Tibial nerve (tissue), 4 donors: ENCODE measurements at places on chromosomes 3 and 15. TPM values are rescaled to one million over a fixed set of nuclear protein-coding genes. Genes with fewer than 3 reads are reported as not detected.

GRCh38 chr3:159724627-159725026 lies 264.0 kb upstream of the IL12A start:
- H3K4me3 ChIP-seq = no peak overlapping the region
- H3K27me3 ChIP-seq = no peaks in the 10 kb centered on the region
- no peaks in the 10 kb centered on the region for H3K4me1 ChIP-seq
- H3K36me3 ChIP-seq = no peaks in the 10 kb centered on the region
- H3K27ac ChIP-seq = no peak overlapping the region

PIERCE2 gene
- not detected for total RNA-seq

DNA sequence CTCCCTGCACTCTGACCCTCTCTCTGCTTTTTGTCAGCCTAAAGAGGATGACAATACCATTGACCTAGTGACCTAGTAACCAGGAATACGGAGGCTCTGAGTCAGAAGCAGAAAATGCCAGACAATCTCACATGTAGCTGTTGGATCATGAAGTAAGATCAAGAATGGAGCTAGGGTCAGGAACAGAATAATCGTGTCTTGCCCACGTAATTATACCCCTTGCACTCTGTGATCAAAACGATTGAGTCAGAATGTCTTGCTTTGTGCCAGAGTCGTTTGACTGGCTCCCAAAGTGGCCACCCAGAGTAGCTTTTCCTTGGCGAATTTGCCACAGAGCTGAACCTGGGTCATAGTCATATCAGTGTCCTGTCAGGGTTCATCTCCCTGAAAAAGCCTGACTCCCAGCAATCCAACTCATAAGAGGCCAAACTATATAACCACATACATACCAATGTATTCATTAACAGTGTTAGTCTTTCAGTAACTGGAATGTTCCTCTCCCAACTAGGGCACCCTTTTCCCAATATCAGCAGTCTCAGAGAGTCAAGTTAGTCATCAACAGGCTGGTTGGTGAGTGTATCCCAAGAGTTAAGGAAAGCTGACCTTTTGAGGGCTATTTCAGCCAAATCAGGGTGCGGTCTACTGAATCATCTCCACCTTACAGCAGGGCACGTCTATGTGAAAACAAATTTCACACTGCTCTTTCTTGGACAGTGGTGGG lies 5.0 kb upstream of the CDV3 start:
- no peaks in the 10 kb centered on the region for H3K27me3 ChIP-seq
- no peak overlapping the region for H3K4me3 ChIP-seq
- no peaks in the 10 kb centered on the region for H3K36me3 ChIP-seq
- H3K27ac ChIP-seq = peak overlapping the region; percentile 78
- H3K4me1 ChIP-seq = peaks cover 35% of the 10 kb centered on the region

GRCh38 chr3:84184937-84185336 lies 773.9 kb upstream of the CADM2 start:
- no peak overlapping the region for H3K27ac ChIP-seq
- no peaks in the 10 kb centered on the region for H3K4me1 ChIP-seq
- no peaks in the 10 kb centered on the region for H3K27me3 ChIP-seq
- H3K36me3 ChIP-seq = no peaks in the 10 kb centered on the region
- no peak overlapping the region for H3K4me3 ChIP-seq

DNA sequence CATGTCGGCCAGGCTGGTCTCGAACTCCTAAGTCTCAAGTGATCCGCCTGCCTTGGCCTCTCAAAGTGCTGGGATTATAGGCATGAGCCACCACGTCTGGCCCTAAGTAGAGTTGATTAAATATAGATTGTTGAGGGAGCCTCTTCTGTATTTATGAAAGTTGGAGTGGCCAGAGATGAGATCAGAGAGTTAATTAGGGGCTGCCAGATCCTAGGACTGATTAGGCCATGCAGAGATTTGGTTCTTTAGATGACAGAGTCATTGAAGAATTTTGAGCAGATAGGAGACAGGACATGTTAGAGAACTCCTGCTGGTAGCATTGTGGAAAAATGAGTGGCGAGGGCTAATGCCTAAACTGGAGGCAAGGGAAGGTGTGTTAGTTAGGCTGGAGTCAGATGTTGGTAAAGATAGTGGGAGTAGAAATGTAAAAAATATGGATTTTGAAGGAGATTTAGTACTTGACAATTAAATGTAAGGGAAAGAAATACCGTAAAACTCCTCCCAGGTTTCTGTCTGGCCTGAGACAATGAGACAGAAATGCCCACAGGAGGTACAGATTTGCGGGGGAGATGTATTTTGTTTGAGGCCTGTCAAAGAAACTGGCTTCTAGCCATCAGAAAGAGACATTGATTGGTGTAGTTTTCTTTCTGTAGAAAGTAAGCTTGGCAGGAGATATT lies 23.4 kb downstream of the SACM1L start:
- no peak overlapping the region for H3K4me3 ChIP-seq
- H3K27me3 ChIP-seq = no peaks in the 10 kb centered on the region
- DNase-seq = no peak
- peaks cover 2% of the 10 kb centered on the region for H3K36me3 ChIP-seq

- H3K4me1 ChIP-seq = no peaks in the 10 kb centered on the region
- no peak overlapping the region for H3K4me3 ChIP-seq
- no peak overlapping the region for H3K27ac ChIP-seq
- peak; percentile 39 for DNase-seq
These were observed 21.5 kb downstream of the SSUH2 start for GRCh38 chr3:8622873-8623691.

DNA sequence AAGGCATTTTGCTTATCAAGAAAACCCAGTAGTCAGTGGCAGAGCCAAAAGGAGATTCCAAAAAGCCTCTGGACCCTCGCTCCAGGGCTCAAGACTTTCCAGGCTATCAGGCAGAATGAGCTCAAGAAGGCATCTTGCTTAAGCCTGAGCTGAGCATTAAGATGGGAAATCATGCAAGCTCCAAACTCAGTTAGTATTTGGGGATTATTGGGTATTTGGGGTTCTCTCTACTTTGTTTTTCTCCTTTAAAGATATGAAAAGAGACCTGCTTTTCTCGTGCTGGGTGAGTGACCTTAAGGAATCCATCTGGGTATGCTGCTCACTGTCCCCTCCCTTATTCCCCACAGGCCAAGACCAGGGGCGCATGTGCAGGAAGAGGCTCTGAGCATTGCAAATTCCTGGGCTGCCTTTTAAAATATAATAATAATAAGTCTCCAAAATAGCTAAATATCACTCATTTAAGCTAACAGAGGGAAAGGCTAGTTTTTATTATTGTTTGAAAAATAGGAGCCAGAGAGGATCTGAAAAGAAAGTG lies 75.4 kb upstream of the HACD2 start:
- no peaks in the 10 kb centered on the region for H3K36me3 ChIP-seq
- H3K4me3 ChIP-seq = no peak overlapping the region
- DNase-seq = no peak
- H3K27ac ChIP-seq = peak overlapping the region; percentile 87

GRCh38 chr3:53821631-53822121 lies 24.5 kb downstream of the CHDH start:
- DNase-seq = no peak
- H3K27ac ChIP-seq = no peak overlapping the region
- no peaks in the 10 kb centered on the region for H3K27me3 ChIP-seq
- no peak overlapping the region for H3K4me3 ChIP-seq

GRCh38 chr15:25544076-25544475 lies 105.3 kb upstream of the UBE3A start:
- H3K4me3 ChIP-seq = no peak overlapping the region
- H3K27me3 ChIP-seq = no peaks in the 10 kb centered on the region
- H3K27ac ChIP-seq = no peak overlapping the region
- DNase-seq = no peak
- H3K36me3 ChIP-seq = no peaks in the 10 kb centered on the region
- no peaks in the 10 kb centered on the region for H3K4me1 ChIP-seq

GJD2 gene
- not detected for total RNA-seq

DNA sequence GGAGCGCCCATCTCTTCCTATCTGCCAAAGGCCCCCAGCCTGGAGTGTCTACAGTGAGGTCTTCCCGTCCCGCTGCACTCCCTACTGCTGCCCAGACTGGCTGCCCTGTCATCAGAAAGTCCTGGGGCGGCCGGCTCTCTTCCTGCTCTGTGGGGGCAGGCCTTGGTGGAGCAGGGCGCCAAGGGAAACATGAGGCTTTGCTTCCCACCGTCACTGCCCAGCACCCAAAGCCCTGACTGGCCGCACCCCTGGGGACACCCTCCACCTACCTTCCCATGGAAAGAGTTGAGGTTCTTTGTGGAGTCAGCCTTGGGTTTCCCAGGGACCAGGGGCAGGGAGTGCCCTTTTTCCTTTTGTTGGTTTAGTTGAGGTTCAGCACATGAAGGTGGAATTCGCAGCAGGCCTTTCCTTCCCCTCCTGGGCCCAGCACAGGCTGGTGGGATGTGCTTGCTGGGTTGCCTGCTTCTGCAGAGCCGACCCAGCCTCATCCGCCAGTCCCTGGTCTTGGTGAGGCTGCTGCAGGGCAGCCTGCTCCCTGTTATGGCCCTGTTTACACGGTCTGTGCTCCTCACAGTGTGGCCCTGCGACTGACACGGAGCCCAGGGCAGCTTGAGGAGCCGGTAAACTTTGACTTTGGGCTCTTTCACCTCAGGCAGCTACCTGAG lies 51.8 kb upstream of the PLXNA1 start:
- no peaks in the 10 kb centered on the region for H3K4me1 ChIP-seq
- H3K36me3 ChIP-seq = no peaks in the 10 kb centered on the region
- no peak overlapping the region for H3K4me3 ChIP-seq

CDHR4 gene
- total RNA-seq = 1.4 TPM

DNA sequence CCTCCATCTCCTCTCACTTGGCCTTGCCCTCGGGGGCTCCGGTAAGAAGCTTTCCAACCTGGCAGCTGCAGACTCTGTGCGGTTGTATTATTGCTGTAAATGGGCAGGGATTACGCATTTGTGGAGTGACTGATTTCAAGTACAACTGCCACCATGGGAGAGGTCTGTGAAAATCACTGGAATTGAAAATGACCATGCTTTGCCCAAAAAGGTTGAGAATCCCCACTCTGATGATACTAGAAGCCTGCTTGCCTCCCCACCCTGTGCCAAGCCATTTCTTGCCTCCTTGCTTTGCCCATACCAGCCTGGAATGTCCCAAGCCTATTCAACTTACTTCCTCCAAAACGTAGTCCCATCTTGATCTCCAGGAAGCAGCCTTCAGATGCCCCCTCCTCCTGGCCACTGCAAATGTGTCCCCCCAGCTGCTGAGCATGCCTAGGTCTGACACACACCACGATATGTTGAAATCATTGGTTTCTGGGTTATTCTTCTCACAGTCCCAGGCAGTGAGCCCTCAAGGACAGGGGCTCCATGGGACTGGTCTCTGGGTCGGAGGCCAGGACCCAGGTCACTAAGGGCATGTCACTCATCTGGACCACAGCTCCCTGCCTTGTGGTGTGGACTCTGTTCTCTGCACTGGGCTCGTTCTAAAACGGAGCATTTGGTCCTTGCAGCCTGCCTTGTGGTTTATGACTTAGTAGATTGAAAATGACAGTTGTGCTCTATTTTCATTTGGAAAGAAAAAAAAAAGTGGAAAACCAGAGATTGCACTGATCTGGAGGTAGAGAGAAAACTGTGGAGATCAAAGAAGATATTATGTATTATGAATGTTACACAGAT lies 42.9 kb downstream of the SMAD3 start:
- DNase-seq = no peak
- H3K4me1 ChIP-seq = peaks cover 73% of the 10 kb centered on the region
- H3K27ac ChIP-seq = peak overlapping the region; percentile 71
- H3K27me3 ChIP-seq = no peaks in the 10 kb centered on the region

SHC4 gene
- 71.7 TPM for total RNA-seq

DNA sequence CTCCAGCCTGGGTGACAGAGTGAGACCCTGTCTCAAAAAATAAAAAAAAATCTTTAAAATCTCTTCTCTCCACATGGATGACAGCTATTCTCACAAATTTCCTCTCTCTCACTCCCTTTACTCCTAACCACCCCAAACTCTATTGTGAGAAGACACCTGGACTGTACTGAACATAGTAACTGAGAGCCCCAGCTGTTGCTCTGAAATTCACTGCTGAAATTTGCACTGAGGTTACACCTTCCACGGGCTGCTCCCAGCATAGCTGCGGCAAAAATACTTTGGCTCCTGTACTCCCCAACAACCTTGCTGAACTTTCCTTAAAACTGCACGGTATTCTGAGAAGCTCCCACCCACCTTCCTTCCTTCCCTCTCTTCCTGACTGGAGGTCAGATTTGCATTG lies 4.4 kb upstream of the PCCB start:
- no peaks in the 10 kb centered on the region for H3K27me3 ChIP-seq
- no peaks in the 10 kb centered on the region for H3K36me3 ChIP-seq
- peaks cover 3% of the 10 kb centered on the region for H3K4me1 ChIP-seq
- no peak for DNase-seq
- no peak overlapping the region for H3K4me3 ChIP-seq
- H3K27ac ChIP-seq = no peak overlapping the region

- H3K27ac ChIP-seq = peak overlapping the region; percentile 71
- no peaks in the 10 kb centered on the region for H3K36me3 ChIP-seq
- no peak overlapping the region for H3K4me3 ChIP-seq
- no peaks in the 10 kb centered on the region for H3K27me3 ChIP-seq
- no peak for DNase-seq
These were observed 532.8 kb downstream of the FOXP1 start for GRCh38 chr3:71050538-71051258.

GRCh38 chr3:170814822-170815221 lies 55.2 kb downstream of the RPL22L1 start:
- no peak overlapping the region for H3K4me3 ChIP-seq
- H3K4me1 ChIP-seq = no peaks in the 10 kb centered on the region
- no peak for DNase-seq
- no peak overlapping the region for H3K27ac ChIP-seq

GRCh38 chr3:27486336-27486735 lies 2.2 kb upstream of the SLC4A7 start:
- H3K36me3 ChIP-seq = no peaks in the 10 kb centered on the region
- no peak overlapping the region for H3K4me3 ChIP-seq
- no peaks in the 10 kb centered on the region for H3K4me1 ChIP-seq
- no peak for DNase-seq
- no peaks in the 10 kb centered on the region for H3K27me3 ChIP-seq

GRCh38 chr3:24235121-24235520 lies 259.5 kb downstream of the THRB start:
- no peaks in the 10 kb centered on the region for H3K27me3 ChIP-seq
- no peak for DNase-seq
- no peaks in the 10 kb centered on the region for H3K4me1 ChIP-seq
- no peak overlapping the region for H3K4me3 ChIP-seq

GRCh38 chr3:186361762-186362536 lies at the start of gene DGKG:
Gene DGKG, minus strand, starts transcription at chr3:186362234. Its CDS starts 41,775 bp downstream, at chr3:186320459.
- H3K27me3 ChIP-seq = no peaks in the 10 kb centered on the region
- no peak within 1 kb of the TSS for H3K27ac ChIP-seq
- H3K4me1 ChIP-seq = peaks cover 19% of the 10 kb centered on the region
- H3K4me3 ChIP-seq = peak within 1 kb of the TSS; percentile 30
- H3K36me3 ChIP-seq = no peaks in the 10 kb centered on the region
- no peak for DNase-seq

GRCh38 chr3:28651159-28651558 lies 302.5 kb upstream of the AZI2 start:
- DNase-seq = no peak
- H3K27me3 ChIP-seq = no peaks in the 10 kb centered on the region
- H3K4me3 ChIP-seq = no peak overlapping the region
- H3K4me1 ChIP-seq = no peaks in the 10 kb centered on the region
